Ascending aorta (tissue), 2 donors: ENCODE measurements at places on chromosomes 5 and 9. TPM values are rescaled to one million over a fixed set of nuclear protein-coding genes. Genes with fewer than 3 reads are reported as not detected.

GRCh38 chr5:153974131-153974812, 64.4 kb downstream of the FAM114A2 start:
- no peaks in the 10 kb centered on the region for H3K27me3 ChIP-seq
- no peak overlapping the region for H3K27ac ChIP-seq
- H3K4me1 ChIP-seq = no peaks in the 10 kb centered on the region
- H3K36me3 ChIP-seq = no peaks in the 10 kb centered on the region
- H3K4me3 ChIP-seq = no peak overlapping the region
- no peak for DNase-seq

DNA sequence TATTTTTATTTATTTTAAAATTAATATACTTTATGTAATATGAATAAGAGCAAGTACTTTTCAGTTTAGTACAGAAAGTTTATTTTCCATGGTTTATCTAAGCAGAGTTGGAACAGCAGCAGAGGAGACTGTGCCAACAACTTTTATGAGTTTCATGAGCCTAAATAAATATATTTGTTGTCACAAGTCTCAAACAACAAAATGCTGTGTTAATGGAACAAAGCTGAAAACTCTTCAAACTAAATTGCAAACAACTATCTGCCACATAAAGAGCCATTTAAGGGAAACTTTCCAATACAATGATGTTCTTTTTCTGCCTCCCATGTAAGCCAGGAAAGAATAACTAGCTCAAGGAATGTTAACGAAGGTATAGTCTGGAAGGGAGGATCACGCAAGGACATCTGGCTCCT, 96.1 kb downstream of the FBN2 start:
- no peaks in the 10 kb centered on the region for H3K36me3 ChIP-seq
- no peak overlapping the region for H3K4me3 ChIP-seq
- H3K4me1 ChIP-seq = no peaks in the 10 kb centered on the region
- no peak for DNase-seq

DNA sequence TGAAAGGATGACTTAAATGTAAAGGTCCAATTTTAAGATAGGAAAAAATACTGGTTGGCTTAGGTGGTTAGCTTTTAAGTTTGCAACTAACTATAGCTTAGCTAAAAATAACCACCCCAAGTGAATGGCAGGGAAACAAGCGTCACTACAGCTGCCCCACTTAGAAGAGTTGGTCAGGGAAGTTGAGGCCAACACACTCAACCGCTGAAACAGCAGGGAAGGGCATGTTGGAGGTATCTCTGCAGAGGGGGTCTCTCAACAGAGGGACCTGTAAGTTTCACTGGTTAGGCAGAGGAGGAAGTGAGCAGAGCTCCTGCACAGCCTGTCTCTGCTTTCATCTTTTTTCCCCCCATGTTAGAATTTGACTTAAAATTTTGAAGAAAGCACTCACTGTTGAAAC, 75.3 kb downstream of the LHFPL2 start:
- no peak overlapping the region for H3K4me3 ChIP-seq
- no peaks in the 10 kb centered on the region for H3K27me3 ChIP-seq
- DNase-seq = no peak
- H3K36me3 ChIP-seq = no peaks in the 10 kb centered on the region
- peaks cover 17% of the 10 kb centered on the region for H3K4me1 ChIP-seq

GRCh38 chr5:139711067-139711905, 63.1 kb downstream of the CXXC5 start:
- peaks cover 27% of the 10 kb centered on the region for H3K4me1 ChIP-seq
- peak; percentile 84 for DNase-seq
- peak overlapping the region; percentile 59 for H3K4me3 ChIP-seq
- H3K36me3 ChIP-seq = no peaks in the 10 kb centered on the region
- H3K27me3 ChIP-seq = no peaks in the 10 kb centered on the region

DNA sequence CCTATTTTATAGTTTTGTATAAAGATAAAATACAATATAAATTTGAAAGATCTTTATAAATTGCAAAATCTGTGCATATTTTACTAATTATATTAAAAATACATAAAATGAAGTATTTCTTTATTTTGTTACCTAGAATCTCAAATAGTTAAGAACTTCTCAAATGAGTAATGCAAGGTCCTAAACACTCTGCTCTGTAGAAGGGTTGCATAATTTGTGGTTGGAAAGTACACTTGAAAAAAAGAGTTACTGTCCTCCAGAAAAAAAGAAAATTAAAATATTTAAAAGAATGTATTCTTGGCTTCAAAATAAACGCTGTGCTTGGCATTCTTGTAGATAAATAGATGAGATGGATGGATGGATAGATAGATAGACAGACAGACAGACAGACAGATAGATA, 428.8 kb upstream of the CDH6 start:
- no peaks in the 10 kb centered on the region for H3K36me3 ChIP-seq
- no peak for DNase-seq
- H3K4me3 ChIP-seq = no peak overlapping the region
- no peaks in the 10 kb centered on the region for H3K27me3 ChIP-seq
- H3K27ac ChIP-seq = no peak overlapping the region

- no peak overlapping the region for H3K27ac ChIP-seq
- no peaks in the 10 kb centered on the region for H3K36me3 ChIP-seq
- H3K27me3 ChIP-seq = no peaks in the 10 kb centered on the region
- H3K4me3 ChIP-seq = no peak overlapping the region
- no peaks in the 10 kb centered on the region for H3K4me1 ChIP-seq
Measured at GRCh38 chr9:108687006-108687987, 168.5 kb downstream of the ACTL7B start.

Gene SEMA5A
- 18.4 TPM for total RNA-seq

Gene RPL7A
- 1,203 TPM for total RNA-seq

Gene FOXD4L3
- not detected for total RNA-seq

DNA sequence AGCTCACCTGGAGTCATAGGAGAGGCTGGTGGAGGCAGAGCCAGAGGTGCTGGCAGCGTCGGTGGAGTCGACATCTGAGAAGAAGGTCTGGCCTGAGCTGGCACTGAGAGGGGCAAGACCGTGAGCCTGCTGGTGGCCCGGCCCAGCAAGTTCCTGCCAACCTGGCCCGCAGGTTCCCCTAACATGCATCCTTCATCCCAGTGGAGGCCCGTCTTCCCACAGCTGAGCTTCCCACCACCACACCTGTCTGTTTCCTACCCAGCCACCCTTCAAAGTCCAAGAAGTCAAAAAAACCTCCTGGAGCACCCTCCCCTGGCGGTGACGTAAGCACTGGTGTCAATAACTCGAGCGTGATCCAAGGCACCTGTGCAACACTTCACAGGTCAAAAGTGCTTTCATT, 16.9 kb downstream of the PHF19 start:
- no peaks in the 10 kb centered on the region for H3K27me3 ChIP-seq
- H3K36me3 ChIP-seq = peaks cover 80% of the 10 kb centered on the region
- H3K27ac ChIP-seq = no peak overlapping the region
- H3K4me3 ChIP-seq = no peak overlapping the region

DNA sequence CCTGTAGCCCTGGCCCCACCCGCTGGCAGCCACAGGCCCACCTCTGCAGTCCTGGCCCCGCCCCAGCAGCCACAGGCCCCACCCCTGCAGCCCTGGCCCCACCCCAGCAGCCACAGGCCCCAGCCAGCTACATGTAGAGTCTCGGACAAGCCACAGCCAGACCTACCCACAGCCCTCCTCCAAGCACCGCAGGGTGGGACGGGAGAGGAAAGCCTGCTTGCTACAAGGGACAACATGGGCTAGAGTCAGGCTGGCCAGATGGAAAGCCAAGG, 49.5 kb upstream of the SARDH start:
- H3K4me1 ChIP-seq = no peaks in the 10 kb centered on the region
- peaks cover 11% of the 10 kb centered on the region for H3K36me3 ChIP-seq
- H3K4me3 ChIP-seq = no peak overlapping the region
- H3K27ac ChIP-seq = no peak overlapping the region
- no peaks in the 10 kb centered on the region for H3K27me3 ChIP-seq
- no peak for DNase-seq

- no peaks in the 10 kb centered on the region for H3K36me3 ChIP-seq
- H3K4me1 ChIP-seq = no peaks in the 10 kb centered on the region
- DNase-seq = no peak
- no peak overlapping the region for H3K4me3 ChIP-seq
Measured at GRCh38 chr5:5432020-5432707, 9.7 kb downstream of the ICE1 start.

Gene TAF11L8
- total RNA-seq = not detected

DNA sequence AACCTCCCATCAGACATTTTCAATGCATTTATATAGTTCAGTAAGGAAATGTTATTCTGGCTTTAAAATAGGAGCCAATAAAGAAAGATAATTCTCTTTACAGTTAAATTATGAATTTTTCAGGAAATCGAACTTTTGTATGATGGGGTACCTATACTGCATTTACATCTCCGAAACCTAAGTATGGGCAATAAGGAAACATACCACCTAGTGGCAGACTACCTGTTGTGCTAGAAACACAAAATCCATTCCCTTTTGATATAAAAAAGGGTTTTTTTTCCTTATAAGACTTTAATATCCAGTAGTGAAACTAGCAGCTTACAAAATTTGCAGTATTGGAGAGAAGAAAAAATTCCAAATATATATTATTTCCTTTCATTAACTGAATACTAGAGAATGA, 21.3 kb upstream of the VLDLR start:
- H3K4me3 ChIP-seq = no peak overlapping the region
- DNase-seq = no peak
- no peak overlapping the region for H3K27ac ChIP-seq
- no peaks in the 10 kb centered on the region for H3K27me3 ChIP-seq

Gene NR2F1-AS1
- 0.85 TPM for total RNA-seq

DNA sequence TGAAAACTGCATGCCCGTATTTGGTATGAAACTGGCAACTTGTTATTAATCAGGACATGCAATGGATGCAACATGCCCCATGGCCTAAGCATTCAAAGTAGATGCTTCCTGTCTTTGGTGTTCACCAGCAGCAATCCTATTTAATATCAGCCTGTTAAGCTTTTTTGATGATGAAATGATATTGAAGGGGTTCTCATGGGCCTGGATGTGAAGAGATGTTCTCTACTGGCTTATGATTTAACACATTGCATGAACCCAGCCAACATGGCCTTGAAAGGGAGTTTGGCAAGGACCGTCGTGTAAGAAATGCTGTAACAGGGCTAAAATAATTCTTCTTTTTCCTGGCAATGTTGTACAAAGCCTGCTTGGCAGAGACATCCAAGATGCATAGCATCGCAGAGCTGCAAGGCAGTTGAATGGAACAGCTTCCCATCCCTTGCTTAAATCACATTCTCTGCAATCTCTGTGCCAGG, 111.2 kb downstream of the SMARCA2 start:
- H3K27ac ChIP-seq = peak overlapping the region; percentile 85
- DNase-seq = peak; percentile 86
- no peaks in the 10 kb centered on the region for H3K27me3 ChIP-seq
- no peaks in the 10 kb centered on the region for H3K36me3 ChIP-seq
- peak overlapping the region; percentile 36 for H3K4me3 ChIP-seq

Gene BNC2
- 25.5 TPM for total RNA-seq

Gene HTR4
- total RNA-seq = 0.21 TPM

GRCh38 chr9:110605565-110605964, 26.0 kb upstream of the SVEP1 start:
- H3K36me3 ChIP-seq = no peaks in the 10 kb centered on the region
- H3K4me1 ChIP-seq = no peaks in the 10 kb centered on the region
- H3K4me3 ChIP-seq = no peak overlapping the region
- DNase-seq = no peak

Gene GABRP
- total RNA-seq = 0.43 TPM

DNA sequence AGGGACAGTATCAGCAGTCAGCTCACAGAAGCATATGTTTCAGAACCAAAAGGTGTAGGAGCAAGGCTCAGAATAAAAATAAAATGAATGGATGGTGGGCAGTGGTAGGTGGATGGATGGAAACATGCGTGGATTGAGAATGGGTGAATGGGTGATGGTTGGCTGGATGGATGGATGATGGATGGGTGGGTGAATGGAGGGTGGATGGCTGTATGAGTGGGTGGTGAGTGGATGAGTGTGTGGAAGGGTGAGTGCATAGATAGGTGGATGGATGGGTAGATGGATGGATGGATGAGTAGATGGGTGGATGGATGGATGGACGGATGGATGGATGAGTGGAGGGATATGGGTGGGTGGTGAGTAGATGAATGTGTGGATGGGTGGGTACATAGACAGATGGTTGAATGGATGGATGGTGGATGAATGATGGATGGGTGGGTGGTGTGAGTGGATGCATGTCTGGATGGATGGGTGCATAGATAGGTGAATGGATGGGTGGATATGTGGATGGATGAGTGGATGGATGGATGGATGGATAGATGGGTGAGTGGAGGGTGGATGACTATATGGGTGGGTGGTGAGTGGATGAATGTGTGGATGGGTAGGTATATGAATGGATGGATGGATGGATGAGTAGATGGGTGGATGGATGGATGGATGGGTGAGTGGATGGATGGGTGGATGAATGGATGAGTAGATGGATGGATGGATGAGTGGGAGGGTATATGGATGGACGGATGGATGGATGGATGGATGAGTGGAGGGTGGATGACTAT, 164.2 kb downstream of the C9orf50 start:
- no peaks in the 10 kb centered on the region for H3K27me3 ChIP-seq
- no peaks in the 10 kb centered on the region for H3K36me3 ChIP-seq
- H3K4me1 ChIP-seq = peaks cover 32% of the 10 kb centered on the region

DNA sequence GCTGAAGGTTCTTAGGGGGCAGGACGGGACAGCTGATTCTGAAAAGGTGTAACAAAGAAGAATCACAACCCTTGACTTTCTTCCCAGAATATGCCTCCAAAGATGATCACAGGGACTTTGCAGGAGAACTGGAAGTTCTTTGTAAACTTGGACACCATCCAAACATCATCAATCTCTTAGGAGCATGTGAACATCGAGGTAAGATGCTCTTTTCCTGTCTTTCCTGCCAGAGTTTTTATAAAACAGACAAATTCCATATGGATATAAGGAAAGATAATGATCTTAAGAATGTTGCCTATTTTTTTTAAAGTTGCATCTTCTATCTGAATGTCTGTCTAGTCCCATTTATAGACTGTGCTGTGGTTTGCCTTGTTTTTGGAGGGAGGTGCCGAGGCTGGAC, 87.9 kb downstream of the EQTN start:
- DNase-seq = no peak
- H3K36me3 ChIP-seq = peaks cover 4% of the 10 kb centered on the region
- no peak overlapping the region for H3K4me3 ChIP-seq
- H3K4me1 ChIP-seq = no peaks in the 10 kb centered on the region

DNA sequence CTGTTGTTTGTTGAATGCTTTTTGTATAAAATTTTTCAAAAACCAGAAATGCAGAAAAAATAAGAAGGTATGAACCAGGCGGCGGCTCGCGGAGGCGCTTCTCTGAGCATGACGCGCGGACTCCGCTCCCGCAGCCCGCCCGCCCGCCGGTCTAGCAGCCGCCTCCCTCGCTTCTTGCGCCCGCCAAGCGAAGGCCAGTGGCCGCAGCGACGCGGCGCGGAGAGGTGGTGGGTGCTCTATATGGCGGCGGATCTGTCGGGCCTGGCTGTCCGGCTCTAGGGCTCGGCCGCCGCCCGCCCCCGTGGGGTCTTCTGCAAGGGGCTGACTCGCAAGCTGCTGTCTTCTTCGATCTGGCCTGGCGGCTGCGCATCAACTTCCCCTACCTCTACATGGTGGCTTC, 93.8 kb downstream of the ANKRD18A start:
- H3K4me3 ChIP-seq = no peak overlapping the region
- no peaks in the 10 kb centered on the region for H3K36me3 ChIP-seq
- H3K27ac ChIP-seq = no peak overlapping the region
- DNase-seq = no peak

Gene RAD17
- total RNA-seq = 24.4 TPM

Gene FLT4
- 53.5 TPM for total RNA-seq

Gene PTGS1
- total RNA-seq = 13.0 TPM

GRCh38 chr9:115694014-115694413, 459.6 kb upstream of the PAPPA start:
- no peaks in the 10 kb centered on the region for H3K36me3 ChIP-seq
- H3K4me1 ChIP-seq = no peaks in the 10 kb centered on the region
- no peak for DNase-seq
- no peak overlapping the region for H3K27ac ChIP-seq
- no peaks in the 10 kb centered on the region for H3K27me3 ChIP-seq
- no peak overlapping the region for H3K4me3 ChIP-seq

Gene MEF2C
- 138 TPM for total RNA-seq

Gene STOML2
- total RNA-seq = 94.2 TPM
